ENCODE measurements at places on chromosomes 7 and 10.

GRCh38 chr10:10623958-10624566 is 393.6 kb upstream of the CELF2 start:
- no peak for DNase-seq

DNA sequence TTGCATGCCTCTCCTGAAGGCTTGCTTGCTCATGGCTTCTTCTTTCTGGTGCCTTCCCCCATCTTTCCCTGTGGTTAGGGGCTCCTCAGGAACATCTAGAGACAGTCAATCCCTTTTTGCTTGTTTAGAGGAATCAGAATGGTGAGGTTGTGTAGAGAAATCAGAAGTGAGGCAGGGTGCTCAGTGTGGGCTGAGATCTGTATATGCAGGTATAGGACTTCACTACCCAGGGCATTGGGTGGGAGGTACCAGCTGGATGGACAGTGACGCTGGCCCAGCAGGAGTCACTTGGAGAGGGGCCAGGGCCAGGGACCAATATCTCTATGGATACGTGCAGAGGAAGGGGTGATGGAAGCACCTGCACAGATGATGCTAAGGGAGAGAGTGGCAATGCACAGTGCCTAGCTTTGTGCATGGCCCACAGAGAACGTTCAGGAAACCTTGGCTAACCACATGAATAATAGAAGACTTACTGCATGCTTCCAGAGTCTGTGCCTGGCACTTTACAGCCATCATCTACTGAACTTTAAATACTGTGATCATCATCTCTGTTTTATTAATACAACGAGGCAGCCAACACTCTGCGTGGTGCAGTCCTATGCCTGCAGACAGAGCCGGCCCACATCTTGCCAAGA is 255.2 kb downstream of the ABCA13 start:
- no peak for DNase-seq

GRCh38 chr10:105658696-105659095 is 1017.6 kb downstream of the SORCS3 start:
- DNase-seq: no peak

DNA sequence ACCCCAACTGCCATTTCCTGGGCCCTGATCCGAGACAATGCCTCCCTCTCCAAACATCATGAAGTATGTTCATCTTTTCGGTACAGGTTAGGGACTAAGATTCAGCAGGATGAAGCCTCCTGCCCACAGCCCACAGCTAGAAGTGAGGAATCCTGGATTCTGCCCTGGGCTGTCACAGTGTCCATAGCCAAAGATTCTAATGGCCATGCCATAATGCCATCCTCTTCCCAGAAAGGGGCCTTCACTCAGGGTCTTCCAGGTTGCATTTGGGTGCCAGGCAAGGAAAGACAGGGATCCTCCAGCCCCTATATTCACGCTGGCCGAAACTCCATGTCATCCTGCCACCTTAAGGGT is 15.7 kb upstream of the ZMIZ1 start:
- peak; percentile 18 for DNase-seq

DNA sequence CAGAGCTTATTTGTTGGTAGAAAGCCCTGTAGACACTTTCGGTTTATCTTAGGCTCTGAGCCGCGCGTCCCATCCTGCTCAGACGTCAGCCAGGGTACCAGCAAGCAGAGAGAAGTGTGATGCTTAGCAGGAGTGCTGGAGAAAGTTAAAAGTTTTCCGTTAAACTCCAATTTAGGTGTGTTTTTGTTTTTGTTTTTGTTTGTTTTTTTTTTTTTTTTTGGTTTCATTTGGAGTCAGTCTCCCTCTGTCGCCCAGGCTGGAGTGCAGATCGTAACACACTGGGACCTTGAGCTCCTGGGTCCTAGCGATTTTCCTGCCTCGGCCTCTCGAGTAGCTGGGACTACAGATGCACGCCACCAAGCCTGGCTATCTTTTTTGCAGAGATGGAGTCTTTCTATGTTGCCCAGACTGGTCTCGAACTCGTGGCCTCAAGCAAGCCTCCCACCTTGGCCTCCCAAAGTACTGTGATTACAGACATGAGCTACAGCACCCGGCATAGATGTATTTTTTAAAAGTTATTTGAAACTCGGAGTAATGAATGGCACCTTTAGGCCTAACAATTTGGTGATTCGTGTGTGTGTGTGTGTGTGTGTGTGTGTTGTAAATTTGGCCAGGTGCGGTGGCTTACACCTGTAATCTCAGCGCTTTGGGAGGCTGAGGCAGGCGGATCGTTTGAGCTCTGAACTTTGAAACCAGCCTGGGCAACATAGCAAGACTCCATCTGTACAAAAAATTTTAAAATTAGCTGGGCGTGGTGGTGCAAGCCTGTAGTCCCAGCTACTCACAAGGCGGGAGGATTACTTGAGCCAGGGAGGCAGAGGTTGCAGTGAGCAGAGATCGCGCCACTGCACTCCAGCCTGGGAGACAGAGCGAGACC is 1.3 kb upstream of the HIP1 start:
- DNase-seq: no peak

- DNase-seq: no peak
Observed at GRCh38 chr10:96700374-96701099, 19.8 kb downstream of the PIK3AP1 start.

GRCh38 chr7:158527915-158528502 is 59.6 kb downstream of the PTPRN2 start:
- DNase-seq: no peak

- DNase-seq: peak; percentile 63
Observed at GRCh38 chr7:98826811-98827231, 43.0 kb downstream of the TMEM130 start.

DNA sequence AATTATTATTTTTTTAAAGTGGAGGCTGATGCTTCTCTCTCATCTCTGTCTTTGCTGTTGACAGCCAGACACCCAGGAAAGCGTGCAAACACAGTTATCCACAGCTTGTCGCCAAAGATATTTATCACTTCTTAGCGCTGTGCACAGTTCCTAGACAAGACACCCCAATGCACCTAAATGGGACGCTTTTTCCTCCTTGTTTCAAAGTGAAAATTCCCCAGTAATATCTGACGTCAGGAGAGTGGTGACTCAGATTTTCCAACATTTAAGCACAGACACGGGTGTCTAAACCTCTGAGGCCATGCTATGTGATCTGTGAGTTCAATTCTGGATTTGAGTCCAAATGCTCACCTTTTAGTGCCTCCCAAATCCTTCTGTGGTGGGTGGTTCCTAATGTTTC is 151.6 kb downstream of the EMX2 start:
- DNase-seq: no peak

DNA sequence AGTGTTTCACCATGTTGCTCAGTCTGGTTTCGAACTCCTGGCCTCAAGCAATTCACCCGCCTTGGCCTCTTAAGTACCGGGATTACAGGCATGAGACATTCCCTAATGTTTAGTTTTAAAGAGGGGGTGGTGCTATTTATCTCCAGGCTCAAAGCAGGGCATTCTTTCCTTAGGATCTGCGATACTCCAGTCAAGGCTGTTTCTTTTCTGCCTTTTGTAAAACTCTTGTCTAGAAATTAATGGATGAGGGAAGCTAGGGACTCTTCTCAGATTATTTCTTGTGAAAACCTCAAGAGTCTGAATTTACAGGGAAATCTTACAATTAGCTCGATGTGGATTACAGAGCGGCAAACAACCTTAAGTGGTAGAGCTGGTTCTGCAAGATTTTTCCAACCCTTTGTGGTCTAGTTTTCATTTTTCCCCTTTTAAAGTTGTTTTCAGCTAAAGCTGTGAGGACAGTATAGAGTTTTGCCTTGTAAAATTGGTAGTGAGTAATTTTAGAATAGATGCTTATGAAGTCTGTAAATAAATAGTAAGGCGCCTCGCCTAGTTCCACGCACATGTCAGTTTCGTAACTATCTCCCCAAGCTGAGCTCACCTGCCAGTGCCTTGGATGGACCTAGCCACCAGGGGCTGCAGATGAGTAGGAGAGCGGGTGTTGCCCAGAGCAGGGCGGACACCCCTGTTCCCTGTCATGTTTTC is 53.1 kb downstream of the CUX1 start:
- DNase-seq: no peak

DNA sequence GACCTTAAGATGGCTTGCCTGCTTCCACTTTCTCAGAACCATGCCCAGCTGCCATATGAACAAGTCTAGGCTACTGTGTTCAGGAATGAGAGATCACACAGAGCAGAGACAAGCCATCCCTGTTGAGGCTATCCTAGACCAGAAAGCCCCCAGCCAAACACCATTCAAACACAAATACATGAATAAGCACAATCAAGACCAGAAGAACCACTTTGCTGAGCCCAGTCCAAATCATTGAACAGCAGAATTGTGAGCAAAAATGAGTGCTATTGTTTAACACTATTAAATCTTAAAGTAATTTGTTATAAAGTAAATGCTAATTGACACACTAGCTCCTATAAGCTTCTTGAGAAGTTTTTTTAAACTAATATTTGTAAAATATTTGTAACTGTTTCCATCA is 79.0 kb upstream of the LYZL1 start:
- DNase-seq: no peak

DNA sequence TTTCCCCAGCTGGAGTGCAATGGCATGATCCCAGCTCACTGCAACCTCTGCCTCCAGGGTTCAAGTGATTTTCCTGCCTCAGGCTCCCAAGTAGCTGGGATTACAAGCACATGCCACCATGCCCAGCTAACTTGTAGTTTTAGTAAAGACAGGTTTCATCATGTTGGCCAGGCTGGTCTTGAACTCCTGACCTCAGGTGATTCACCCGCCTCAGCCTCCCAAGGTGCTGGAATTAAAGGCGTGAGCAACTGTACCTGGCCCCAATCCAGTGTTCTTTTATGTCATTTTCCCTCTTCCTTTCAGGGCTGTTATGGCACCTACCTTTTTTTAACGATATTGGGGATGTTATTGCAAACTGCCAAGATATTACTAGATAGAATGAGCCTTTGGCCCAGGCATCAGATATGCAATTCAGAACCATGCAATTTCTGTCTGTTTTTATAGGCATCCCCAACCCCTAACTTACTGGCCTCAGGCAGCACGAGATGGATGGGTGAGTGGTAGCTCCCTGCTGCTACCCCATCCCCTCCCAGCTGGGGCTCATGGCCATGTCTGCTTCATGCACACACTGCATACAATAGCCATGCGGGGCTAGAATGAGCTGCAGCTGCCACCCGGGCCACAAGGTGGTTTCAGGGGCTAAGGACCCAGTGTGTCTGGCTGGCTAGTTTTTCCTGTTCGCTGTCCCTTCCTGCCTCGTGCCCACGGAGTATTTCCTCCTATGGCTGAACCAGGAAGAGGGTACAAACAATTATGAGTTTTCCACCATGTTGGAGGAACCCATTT is 1080.1 kb upstream of the SORCS1 start:
- no peak for DNase-seq

DNA sequence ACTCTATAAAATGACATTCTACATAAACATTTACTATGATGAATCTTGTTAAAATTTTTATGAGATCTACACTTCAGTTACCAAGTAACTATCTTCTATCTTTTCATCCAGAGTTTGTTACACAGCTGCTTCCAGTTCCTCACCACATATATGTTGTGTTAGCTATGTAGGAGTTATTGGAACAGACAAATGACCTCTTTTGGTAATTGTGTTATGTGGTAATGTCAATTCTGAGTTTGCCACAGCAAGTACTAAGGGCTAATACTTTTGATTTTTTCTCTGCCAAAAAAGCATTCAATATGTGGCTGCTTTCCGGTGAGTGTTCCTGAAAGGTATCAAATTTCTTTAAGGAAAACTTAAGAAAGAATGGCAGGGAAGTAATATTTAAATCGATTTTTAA is 573.9 kb upstream of the PCDH15 start:
- DNase-seq: no peak

- no peak for DNase-seq
Observed at GRCh38 chr7:138359870-138360559, 100.0 kb upstream of the TRIM24 start.

DNA sequence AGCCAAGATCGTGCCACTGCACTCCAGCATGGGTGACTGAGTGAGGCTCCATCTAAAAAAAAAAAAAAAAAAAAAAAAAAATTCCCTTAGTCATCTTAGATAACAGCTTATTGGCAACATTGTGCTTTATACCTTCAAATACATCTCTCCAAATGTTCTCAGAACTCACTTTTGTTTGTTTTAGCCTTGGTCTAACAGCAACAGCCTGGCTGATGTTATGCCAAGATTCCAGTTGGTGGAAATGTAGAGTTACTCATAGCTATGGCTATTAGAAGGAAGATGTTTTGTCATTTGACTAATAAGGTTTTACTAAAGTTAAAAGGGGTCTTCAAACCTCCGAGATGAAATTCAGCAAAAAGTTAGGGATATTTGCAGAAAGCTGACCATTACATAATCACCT is 481.4 kb downstream of the NEBL start:
- no peak for DNase-seq

DNA sequence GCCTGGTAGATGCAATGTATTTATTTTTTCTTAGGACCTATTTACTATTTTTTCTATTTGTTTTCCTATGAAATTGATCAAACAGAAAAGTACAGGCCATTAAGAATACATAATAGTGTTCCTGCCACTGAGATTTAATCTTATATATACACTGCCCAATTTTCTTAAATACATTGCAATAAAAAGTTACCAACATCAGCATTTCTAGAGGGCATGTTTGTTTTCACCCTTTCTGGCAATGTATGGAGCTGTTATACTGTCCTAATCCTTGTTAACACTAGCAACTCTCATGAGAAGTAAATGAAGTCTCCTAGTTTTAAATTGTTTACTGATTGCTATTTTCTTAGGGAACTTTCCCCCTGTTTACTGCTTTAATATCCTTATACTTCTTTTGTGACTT is 359.1 kb upstream of the SEMA3A start:
- no peak for DNase-seq

DNA sequence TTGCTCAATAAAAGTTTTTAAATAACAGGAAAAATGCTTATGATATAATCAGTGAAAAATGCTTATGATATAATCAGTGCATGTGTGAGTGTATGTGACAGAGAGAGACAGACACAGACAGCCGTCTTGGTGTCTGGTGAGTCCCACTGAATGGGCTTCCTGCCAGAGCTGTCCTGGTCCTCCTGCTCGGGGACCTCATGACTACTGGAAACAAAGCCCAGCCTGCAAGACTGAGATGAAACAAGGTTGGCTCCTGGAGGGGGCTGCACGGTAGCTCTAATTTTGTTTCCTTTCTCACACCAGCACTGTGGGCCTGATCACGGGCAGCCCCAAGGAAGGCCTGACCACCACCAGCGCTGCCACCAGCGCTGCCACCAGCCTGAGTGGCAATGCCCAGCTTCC is 57.3 kb downstream of the NRP1 start:
- no peak for DNase-seq

GRCh38 chr7:43392638-43393330 is 190.1 kb upstream of the STK17A start:
- DNase-seq: no peak

- no peak for DNase-seq
Observed at GRCh38 chr10:52447931-52448353, 133.9 kb downstream of the DKK1 start.

- no peak for DNase-seq
Observed at GRCh38 chr10:116597543-116597942, 6.8 kb downstream of the PNLIPRP1 start.

DNA sequence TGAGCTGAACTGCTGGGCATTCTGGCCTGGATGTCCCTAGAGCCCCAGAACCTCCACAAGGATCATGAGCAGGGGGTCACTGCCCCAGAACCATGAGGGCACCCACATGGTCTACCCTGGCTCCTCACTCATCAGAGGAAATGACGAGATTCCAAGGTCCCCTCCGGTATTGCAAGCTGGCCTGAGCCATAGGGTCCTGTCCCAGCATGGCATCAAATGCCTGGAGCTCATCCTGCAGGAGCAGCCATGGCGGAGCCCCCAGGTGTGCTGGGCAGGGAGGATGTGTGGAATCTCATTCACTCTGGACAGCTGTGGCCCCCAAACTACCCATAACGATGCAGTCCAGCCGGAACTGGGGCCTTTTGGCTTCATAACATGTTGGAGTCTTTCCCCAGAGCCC is 66.6 kb upstream of the ANTXRL start:
- no peak for DNase-seq

GRCh38 chr7:148854983-148855382 is 29.1 kb downstream of the EZH2 start:
- DNase-seq: no peak
